ENCODE measurements at places on chromosomes 5 and 9. TPM values are rescaled to one million over a fixed set of nuclear protein-coding genes. Genes with fewer than 3 reads are reported as not detected.
A peak's percentile ranks its signal among the peaks of the same experiment; 100 is the strongest.

Gene PCDHGB1
- not detected for total RNA-seq

DNA sequence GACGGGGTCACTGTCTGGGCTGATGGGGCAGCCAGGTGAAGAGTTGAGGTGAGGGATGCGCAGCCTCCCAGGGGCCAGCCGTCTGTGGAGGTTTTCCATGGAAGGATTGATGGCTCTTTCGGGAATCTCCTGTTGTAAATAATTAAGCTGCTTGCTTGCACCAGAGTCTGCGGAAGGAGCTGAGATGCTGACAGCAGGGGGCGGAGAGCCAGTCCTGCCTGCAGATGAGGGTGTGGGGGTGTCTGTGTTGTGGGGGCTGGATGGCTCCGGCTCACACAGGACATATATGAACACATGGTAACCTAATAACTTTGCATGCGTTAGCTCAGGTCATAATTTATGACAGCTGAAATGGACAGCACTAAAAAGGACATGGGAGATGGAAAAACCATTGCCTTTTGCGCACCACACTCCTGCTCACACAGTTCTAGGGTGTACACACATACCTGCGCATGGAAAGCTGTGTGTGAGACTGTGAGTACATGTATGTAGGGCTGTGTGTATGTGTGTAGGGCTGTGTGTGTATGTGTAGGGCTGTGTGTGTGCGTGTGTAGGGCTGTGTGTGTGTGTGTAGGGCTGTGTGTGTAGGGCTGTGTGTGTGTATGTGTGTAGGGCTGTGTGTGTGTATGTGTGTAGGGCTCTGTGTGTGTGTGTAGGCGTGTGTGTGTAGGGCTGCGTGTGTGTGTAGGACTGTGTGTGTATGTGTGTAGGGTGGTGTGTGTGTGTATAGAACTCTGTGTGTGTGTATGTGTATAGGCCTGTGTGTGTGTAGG lies 36.8 kb upstream of the SEMA4D start:
- peak overlapping the region; percentile 97 for H3K27ac ChIP-seq
- no peaks in the 10 kb centered on the region for H3K27me3 ChIP-seq
- peak overlapping the region; percentile 7 for H3K4me3 ChIP-seq
- DNase-seq: no peak
- no peaks in the 10 kb centered on the region for H3K36me3 ChIP-seq

DNA sequence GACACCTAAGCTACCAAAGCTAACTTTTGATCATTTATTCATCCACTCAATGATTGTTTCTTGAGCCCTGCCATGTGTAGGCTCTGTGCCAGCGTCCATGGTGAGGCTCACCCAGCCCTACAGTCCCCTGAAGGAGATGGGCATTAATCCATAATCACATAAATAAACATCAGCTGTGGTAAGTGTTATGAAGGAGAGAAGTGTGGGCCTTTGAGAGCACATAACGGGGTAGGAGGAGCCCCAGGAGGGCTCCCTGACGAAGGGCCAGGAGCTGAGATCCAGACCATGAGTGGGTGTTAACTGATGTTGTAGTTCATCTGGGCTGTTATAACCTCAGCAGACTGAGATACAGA lies 53.9 kb upstream of the AFAP1L1 start:
- H3K27ac ChIP-seq: no peak overlapping the region
- no peak for DNase-seq
- H3K36me3 ChIP-seq: no peaks in the 10 kb centered on the region
- H3K4me3 ChIP-seq: no peak overlapping the region
- H3K27me3 ChIP-seq: no peaks in the 10 kb centered on the region

GRCh38 chr5:112549605-112550166 lies 130.6 kb upstream of the EPB41L4A start:
- peaks cover 16% of the 10 kb centered on the region for H3K27me3 ChIP-seq
- no peak overlapping the region for H3K4me3 ChIP-seq
- no peak overlapping the region for H3K27ac ChIP-seq
- H3K4me1 ChIP-seq: peaks cover 3% of the 10 kb centered on the region
- DNase-seq: no peak

- H3K36me3 ChIP-seq: no peaks in the 10 kb centered on the region
- H3K4me1 ChIP-seq: no peaks in the 10 kb centered on the region
- H3K4me3 ChIP-seq: no peak overlapping the region
- DNase-seq: no peak
- H3K27ac ChIP-seq: no peak overlapping the region
Measured at GRCh38 chr5:83556190-83556589, 84.6 kb downstream of the VCAN start.
